Naive thymus-derived CD4-positive, alpha-beta T cell (primary cell): ENCODE measurements at places on chromosomes 3 and 15. TPM values are rescaled to one million over a fixed set of nuclear protein-coding genes. Genes with fewer than 3 reads are reported as not detected.

DNA sequence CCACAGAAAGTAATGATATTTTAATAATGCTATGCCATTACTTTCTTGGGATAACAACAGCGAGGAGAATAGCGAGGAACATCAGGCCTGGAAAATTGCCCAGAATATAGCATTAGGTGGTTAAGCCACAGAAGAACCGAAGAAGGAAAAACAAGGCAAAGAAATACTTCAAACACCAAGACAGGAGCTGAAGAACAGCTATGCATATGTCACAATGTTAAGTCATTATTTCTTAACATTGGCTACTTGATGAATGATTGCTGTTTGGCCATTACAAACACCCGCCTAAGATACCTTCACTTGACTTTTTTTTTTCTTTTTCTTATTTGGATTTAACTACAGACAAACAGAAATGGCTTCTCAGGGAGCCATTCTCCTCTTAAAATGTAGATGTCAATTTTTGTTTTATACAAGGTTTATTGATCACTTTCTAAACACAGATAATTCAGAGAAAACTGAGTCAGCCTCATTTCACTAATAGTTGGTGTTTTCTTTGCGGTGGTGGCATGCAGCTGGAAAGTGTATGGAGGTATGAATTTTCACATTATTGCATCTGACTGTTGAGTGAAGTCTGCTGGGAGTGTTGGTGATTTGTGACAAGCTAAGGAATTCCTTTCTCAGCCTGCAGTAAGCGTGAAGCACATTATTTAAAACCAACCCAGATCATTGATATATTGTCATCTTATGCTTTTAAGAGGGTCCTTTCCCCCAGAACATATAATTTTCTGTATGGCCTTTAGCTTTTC is 705.7 kb upstream of the NR2F2 start:
- H3K36me3 ChIP-seq, result no peaks in the 10 kb centered on the region
- no peaks in the 10 kb centered on the region for H3K27me3 ChIP-seq
- no peaks in the 10 kb centered on the region for H3K4me1 ChIP-seq
- no peak overlapping the region for H3K27ac ChIP-seq

DNA sequence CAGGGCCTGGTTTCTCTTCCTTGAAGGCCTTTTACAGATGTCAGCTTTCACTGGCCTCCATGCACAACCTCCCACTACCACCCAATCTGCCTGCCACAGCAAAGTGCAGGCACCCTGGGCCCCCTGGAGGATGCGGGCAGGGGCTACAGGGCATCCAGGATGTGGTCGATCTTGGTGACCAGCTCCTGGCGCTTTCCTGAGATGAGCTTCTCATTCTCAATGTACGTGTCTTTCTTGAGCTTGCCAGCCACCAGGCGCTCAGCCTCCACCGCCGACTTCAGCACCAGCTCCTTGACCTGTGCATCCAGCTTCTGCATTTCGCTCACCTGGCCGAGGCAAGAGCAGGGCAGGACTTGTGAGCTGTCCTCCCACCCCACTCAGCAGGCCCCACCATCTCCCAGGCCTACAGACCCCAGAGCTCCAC is 30.3 kb downstream of the RPN1 start:
- peaks cover 16% of the 10 kb centered on the region for H3K4me1 ChIP-seq
- no peak overlapping the region for H3K4me3 ChIP-seq
- no peaks in the 10 kb centered on the region for H3K27me3 ChIP-seq
- DNase-seq, result no peak

- H3K27ac ChIP-seq, result no peak overlapping the region
- no peaks in the 10 kb centered on the region for H3K36me3 ChIP-seq
- H3K27me3 ChIP-seq, result no peaks in the 10 kb centered on the region
- no peak for DNase-seq
Measured at GRCh38 chr15:72318408-72318942, 1.5 kb downstream of the CELF6 start.

DNA sequence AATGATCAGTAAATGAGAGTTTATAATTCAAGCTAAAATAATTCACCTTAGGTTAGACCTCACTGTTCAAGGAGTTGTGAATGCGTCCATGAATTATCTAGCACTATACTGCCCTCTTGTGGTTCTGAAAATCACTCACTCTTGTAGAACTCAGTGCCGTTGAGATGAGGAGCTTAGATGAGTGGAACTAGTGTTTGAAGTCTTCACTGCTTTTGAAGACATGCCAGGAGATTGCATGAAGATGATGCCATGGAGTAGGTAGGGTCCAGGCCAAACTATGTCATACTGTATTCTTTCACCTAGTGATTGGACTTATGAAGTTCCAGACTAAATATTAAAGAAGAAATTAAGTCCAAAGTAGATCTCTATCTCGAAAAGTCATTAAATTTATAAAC is 28.8 kb downstream of the LYSMD4 start:
- DNase-seq, result peak; percentile 81
- no peaks in the 10 kb centered on the region for H3K36me3 ChIP-seq
- H3K27me3 ChIP-seq, result no peaks in the 10 kb centered on the region
- H3K27ac ChIP-seq, result no peak overlapping the region
- no peaks in the 10 kb centered on the region for H3K4me1 ChIP-seq
- H3K4me3 ChIP-seq, result no peak overlapping the region

- H3K27me3 ChIP-seq, result no peaks in the 10 kb centered on the region
- H3K27ac ChIP-seq, result no peak overlapping the region
- no peak for DNase-seq
- no peaks in the 10 kb centered on the region for H3K4me1 ChIP-seq
- H3K4me3 ChIP-seq, result no peak overlapping the region
Measured at GRCh38 chr3:99762901-99763300, 54.8 kb upstream of the CMSS1 start.

DNA sequence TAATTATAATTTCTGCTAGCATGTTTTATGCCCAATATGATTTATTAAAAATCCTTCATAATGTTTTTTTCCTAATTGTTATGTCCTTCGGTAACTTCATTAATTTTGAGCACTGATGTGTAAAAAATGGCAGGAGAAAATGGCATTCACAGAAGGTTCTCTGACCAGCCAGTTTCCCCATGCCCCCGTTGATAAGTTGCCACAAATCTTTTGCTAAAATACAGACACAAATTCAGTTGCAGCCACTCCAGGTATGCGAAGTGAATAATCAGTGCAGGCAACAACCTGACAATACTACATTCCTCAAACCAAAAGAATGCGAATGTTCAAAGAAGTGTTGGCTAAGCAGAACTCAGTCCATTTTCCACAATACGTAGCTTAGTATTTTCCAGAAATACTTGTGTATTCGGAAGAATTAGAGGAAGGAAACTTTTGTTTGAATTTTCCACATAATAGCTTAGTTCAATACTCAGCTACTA is 32.7 kb downstream of the CHL1 start:
- H3K4me1 ChIP-seq, result no peaks in the 10 kb centered on the region
- H3K4me3 ChIP-seq, result no peak overlapping the region
- H3K27ac ChIP-seq, result no peak overlapping the region

DNA sequence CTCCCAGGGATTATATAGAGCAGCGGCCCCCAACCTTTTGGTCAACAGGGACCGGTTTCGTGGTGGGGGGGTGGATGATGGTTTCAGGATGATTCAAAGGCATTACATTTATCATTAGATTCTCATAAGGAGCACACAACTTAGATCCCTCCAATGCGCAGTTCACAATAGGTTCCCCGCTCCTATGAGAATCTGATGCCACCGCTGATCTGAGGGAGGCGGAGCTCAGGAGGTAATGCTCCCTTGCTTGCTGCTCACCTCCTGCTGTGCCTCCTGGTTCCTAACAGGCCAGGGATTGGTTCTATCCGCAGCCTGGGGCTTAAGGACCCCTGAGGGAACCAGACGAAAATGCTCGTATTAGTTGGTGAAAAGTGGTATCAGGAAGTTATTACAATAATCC is 1.3 kb upstream of the HACD2 start:
- peaks cover 8% of the 10 kb centered on the region for H3K4me1 ChIP-seq
- H3K27ac ChIP-seq, result peak overlapping the region; percentile 79
- H3K36me3 ChIP-seq, result peaks cover 11% of the 10 kb centered on the region
- H3K27me3 ChIP-seq, result no peaks in the 10 kb centered on the region

ATP13A5 gene
- total RNA-seq, result not detected

CFAP91 gene
- not detected for total RNA-seq

ARHGEF26 gene
- 0.18 TPM in 1 of 2 replicates, not detected in the other for total RNA-seq
